ENCODE measurements at places on chromosomes 2 and 18. TPM values are rescaled to one million over a fixed set of nuclear protein-coding genes. Genes with fewer than 3 reads are reported as not detected.

The AOX1 gene
- not detected for total RNA-seq

The KCNIP3 gene
- total RNA-seq = not detected

The CCDC141 gene
- total RNA-seq = 153 TPM

The GPR75 gene
- total RNA-seq = 5.1 TPM

The ANKMY1 gene
- 37.2 TPM for total RNA-seq

Measured in CD4-positive, CD25-positive, alpha-beta regulatory T cell (primary cell).